ENCODE measurements at places on chromosomes 12 and 14.

- DNase-seq, result no peak
Observed at GRCh38 chr14:89317051-89317691, 99.9 kb downstream of the FOXN3 start.

- no peak for DNase-seq
Observed at GRCh38 chr14:75577090-75577489, 1.3 kb upstream of the FLVCR2 start.

DNA sequence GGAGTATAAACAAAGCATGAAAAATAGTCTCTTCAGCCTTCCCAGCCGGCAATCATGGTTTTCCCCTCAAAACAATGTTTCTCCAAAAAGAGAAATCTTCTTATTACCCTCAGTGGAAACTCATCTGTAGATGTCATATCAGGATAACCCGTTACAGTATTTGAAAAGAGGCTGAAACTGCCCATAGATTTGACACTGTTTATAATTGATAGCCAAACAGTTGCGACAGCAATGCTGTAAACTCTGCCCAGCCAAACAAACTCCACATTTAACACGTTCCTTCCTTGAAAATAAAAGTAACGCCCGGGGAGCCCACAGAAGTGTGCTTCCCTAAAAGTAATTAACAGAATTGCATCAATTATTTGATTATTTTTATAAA is 201.3 kb upstream of the FOXN3 start:
- DNase-seq, result no peak

GRCh38 chr14:20332788-20333493 is at the start of gene CCNB1IP1:
CCNB1IP1 (minus strand) TSS chr14:20333279; CDS start chr14:20316523, 16,756 bp downstream.
- no peak for DNase-seq

DNA sequence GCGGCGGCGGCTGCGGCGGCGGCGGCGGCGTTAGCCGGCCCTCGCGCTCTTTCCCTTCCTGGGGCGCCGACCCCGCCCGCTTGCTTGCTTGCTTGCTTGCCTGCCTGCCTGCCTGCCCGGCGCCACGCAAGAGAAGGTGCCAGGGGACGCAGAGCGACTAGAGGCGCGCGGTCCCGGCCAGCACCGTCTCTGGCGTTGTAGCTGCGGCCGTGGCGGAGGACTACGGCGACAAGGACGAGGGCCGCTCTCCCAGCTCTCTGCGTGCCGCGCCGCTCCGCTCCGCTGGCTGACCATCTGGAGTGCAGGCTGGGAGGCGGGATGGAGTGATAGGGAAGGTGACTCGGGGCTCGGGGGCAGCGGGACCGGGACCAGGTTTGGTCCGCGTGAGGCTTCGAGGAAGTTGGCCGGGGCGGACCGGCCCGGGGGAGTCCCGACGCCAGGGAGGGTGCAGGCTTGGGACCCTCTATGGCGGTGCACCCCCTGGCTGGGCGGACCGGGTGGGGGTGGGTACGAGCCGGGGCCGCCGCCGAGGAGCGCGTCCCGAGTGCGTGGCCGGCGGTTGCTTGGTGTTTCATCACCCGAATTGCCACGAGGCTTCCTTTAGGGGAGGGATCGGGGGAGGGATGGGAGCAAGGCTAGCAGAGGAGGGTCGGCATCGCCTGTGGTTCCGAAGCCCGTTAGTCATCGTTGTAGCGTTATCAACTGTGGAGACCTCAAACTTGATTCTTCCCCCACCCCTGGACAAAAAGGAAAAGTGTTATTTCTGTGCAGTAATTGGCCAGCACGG is 471 bp downstream of the XPOT start:
- peak; percentile 74 for DNase-seq

- no peak for DNase-seq
Observed at GRCh38 chr12:51871126-51871525, 16.8 kb upstream of the ANKRD33 start.

- no peak for DNase-seq
Observed at GRCh38 chr12:39103552-39104165, 198.3 kb upstream of the CPNE8 start.

DNA sequence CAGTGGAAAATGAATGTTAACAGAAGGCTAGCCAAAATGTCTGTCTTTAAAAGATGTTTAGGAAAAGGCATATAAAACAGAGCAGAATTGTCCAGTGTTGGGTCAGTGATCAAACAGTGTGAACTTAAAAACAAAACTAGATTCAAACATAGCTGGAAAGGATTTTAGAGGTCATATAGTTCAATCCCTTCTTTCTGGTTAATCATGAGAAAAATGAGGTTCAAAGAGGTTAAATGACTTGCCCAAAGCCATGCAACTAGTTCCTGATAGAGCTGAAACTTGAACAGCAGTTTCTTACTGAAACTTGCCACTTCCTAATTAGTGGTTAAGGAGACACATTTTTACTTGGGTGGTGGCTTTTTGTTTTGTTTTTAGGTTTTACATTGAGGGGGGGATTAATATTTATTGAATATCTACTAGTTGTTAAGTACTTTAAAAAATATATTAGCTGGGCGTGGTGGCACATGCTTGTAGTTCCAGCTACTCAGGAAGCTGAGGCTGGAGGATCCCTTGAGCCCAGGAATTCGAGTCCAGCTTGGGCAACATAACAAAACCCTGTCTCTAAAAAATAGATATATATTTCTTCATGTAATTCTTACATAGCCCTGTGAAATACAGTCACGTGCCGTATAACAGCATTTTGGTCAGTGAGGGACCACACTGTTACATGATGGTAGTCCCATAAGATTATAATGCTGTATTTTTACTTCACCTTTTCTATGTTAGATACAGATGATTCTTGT is 20.4 kb downstream of the ACVR1B start:
- DNase-seq, result no peak
